ENCODE measurements at places on chromosomes 7 and 10. TPM values are rescaled to one million over a fixed set of nuclear protein-coding genes. Genes with fewer than 3 reads are reported as not detected.

DNA sequence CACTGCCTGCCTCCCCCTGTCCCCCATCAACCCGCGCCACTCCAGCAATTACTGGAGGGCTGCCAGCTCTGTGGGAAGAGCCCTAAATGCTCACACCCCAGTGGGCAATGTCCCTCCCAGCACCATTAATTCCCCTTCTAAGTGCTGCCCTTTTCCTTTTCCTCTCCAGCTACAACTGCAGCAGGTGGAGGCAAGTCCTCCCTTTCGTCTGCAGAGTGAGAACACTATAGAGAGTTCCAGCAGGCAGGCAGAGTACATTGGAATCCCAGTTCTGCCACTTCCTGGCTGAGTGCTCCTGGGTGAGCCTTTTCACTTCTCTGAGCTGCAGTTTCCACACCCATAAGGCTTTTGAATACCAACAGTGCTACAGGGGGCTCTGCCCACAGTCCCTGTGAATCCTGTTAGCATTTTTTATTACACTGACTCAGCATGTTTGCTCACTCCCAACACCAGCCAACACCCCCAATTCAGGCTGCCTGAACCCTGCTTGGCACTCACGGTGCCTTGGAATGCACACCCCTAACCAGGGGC is 447.0 kb downstream of the GRID1 start:
- no peak overlapping the region for H3K27ac ChIP-seq
- H3K36me3 ChIP-seq, result no peaks in the 10 kb centered on the region
- no peak for DNase-seq
- no peaks in the 10 kb centered on the region for H3K27me3 ChIP-seq

GRCh38 chr7:73515178-73515577 is 6.9 kb downstream of the BAZ1B start:
- no peak overlapping the region for H3K4me3 ChIP-seq
- H3K36me3 ChIP-seq, result peaks cover 62% of the 10 kb centered on the region
- H3K27ac ChIP-seq, result no peak overlapping the region
- DNase-seq, result no peak

DNA sequence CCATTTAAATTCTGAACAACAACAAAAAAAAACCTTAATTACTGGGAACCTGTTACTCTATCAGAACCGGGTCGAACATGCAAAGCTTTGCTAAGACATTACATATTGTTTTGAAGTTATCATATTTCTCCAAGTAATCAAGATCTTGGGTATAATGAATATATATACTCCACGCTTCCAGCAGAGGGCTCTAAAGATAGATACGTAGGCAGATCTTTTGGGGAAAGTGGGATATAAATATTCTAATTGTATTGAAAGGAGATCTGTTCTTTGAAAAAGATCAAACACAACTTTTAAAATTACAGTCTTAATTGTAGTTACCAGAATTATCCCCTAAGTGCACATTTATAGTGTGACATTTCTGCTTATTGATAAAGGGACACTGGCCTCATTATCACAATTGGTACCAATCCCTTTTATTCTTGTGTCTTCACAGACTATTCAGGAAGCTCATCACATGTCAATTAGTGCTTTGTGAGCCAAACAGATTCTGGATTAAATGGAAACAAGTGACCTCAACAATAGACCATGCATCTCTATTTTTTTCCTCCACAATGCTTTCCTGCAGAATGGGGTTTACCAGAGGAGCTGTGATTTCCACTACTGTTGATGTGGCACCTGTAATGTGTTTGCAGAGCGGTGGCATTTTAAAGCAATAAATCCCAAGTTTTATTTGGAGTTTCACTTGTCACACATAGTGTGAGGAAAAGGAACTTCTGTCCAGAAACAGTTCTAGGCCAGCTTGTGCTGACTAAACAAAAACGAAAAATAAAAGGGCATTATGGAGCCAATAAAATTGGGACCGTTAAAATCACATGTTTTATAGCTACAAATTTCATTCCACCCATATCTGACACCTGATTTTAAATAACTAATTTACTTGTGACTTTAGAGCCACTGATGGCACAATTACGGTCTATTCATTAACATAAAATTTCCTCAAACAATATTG is 122.4 kb downstream of the CTTNBP2 start:
- no peak overlapping the region for H3K4me3 ChIP-seq
- no peak overlapping the region for H3K27ac ChIP-seq
- H3K36me3 ChIP-seq, result no peaks in the 10 kb centered on the region
- H3K4me1 ChIP-seq, result no peaks in the 10 kb centered on the region

GRCh38 chr10:103188853-103189252 is 4.2 kb downstream of the NT5C2 start:
- H3K4me3 ChIP-seq, result no peak overlapping the region
- no peak for DNase-seq
- peaks cover 9% of the 10 kb centered on the region for H3K36me3 ChIP-seq
- no peaks in the 10 kb centered on the region for H3K27me3 ChIP-seq

Gene LLCFC1
- total RNA-seq, result not detected

DNA sequence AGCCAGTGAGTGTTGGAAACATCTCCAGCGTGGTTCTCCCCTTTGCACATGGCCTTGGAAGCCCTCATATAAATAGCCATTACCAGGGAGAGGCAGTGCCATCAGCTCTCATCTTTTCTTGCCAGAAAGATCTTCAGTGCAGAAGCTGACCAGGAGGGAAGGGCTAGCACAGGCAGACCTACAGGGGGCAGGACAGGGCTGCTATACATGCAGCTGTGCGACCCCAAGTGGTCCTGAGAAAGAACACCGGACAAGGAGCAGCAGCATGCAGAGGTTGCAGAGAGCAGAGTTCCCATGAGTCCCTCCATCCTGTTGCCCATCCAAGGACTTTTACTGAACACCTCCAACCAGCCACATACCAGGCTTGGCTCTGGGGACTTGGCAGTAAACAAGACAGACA is 17.1 kb downstream of the GRID1 start:
- H3K27ac ChIP-seq, result no peak overlapping the region
- no peaks in the 10 kb centered on the region for H3K36me3 ChIP-seq
- H3K4me1 ChIP-seq, result no peaks in the 10 kb centered on the region
- DNase-seq, result no peak
- H3K27me3 ChIP-seq, result peaks cover 3% of the 10 kb centered on the region
